ENCODE measurements at places on chromosomes 16 and 17.

- no peak for DNase-seq
These were observed 101.6 kb downstream of the METRNL start for GRCh38 chr17:83180996-83181481.

- DNase-seq = no peak
These were observed 42.0 kb downstream of the PSMD12 start for GRCh38 chr17:67324330-67324729.

DNA sequence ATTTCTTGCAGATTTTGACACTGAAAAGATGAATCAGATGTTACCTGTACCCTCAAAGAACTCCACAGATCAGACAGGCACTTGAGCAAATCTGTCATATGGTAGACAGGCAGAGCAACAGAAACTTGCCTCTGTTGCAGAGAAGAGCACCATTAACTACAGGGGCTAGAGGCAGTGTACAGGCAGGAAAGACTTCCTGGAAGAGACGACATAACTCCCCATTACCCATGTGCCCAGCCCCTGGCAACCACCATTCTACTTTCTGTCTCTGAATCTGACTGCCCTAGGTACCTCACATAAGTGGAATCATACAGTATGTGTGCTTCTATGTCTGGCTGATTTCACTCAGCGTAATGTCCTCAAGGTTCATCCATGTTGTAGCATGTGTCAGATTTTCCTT, 15.5 kb downstream of the GFOD2 start:
- no peak for DNase-seq

DNA sequence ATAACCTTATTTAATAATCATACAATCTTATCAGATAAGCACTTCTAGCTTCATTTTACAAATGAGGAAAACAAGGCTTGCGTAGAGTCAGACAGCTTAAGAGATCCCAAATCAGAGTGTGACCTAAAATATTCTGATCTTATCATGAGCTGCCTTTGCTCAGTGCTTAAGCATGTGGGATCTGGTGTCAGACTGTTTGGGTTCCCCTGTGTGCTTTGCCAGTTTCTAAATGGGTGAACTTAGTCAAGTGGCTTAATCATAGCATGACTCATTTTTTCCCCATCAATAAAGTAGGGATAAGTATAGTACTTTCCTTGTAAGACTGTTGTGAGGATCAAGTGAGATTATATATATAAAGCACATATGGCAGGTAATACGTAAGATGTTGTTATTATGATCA, 612.6 kb upstream of the C16orf82 start:
- DNase-seq = no peak

DNA sequence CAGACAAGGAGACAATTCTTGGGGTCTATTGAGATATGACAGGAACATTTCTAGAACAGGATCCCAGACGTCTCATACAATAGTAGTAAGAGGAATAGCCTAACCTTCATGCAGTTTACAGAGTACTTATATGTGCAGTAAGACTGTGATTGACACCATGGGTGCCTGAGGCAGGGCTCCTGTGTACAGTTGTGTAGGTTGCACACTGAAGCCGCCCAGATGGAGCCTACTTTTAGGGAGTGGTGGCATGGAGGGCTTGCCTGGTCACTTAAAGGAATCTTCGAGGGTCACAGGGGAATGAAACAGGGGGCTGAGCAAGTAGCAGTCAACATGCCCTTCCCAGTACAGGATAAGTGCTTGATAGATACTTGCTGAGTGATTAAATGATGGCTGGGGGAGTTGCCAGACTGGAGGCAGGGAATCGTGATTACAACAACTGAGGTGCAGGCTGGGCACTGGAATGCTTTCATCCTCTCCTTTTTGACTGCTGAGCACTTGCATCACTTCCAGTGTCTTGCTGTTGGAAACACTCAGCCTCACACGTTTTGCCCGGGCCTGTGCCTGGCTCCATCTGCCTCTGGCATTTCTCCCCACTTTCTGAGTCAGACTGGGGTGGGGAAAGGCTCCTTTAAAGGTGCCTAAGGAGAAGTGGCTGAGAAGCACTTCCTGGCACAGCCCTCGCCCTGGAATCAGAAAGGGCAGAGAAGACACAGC, 71.0 kb downstream of the COPRS start:
- no peak for DNase-seq

DNA sequence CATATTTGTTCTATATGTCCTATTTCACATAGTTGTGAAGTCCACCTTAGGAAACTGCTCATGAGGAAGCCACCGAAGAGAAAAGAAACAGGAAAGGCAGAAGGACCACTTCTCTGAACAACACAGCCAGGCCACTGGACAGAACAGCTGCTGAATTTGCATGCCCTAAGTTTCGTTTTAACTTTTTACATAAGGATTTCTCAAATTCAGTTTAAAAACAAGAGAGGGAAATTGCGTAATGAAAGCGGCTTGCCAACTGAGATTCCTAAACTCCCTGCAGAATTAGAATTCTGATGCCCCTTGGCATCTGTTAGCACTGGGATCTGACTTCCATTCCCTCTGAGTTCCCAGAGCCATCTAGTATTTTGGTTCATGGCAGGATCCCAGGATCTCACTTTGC, 5.0 kb upstream of the CCL8 start:
- no peak for DNase-seq

GRCh38 chr17:48322060-48322459, 108.0 kb downstream of the SKAP1 start:
- DNase-seq = no peak

DNA sequence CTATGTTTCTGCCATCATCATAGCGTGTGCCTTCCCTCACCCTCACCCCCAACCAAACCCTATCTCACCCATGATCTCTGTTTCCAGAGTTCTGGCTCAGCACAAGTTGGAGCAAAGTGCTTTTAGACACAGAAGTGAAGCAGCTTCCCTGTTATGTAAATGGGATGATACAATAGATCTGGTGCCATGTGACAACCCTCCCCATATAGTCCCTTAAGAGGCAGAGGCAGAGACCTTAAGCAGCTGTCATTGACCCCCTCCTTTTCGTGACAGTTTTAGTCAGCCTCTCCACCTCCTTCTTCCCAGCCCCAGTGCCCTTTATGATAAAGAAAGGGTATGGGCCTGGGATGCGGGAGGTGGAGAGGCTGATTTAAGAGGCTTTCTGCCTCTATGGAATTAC, 40.3 kb upstream of the MED13 start:
- DNase-seq = no peak

GRCh38 chr16:84603140-84603816, 14.6 kb downstream of the COTL1 start:
- DNase-seq = no peak

DNA sequence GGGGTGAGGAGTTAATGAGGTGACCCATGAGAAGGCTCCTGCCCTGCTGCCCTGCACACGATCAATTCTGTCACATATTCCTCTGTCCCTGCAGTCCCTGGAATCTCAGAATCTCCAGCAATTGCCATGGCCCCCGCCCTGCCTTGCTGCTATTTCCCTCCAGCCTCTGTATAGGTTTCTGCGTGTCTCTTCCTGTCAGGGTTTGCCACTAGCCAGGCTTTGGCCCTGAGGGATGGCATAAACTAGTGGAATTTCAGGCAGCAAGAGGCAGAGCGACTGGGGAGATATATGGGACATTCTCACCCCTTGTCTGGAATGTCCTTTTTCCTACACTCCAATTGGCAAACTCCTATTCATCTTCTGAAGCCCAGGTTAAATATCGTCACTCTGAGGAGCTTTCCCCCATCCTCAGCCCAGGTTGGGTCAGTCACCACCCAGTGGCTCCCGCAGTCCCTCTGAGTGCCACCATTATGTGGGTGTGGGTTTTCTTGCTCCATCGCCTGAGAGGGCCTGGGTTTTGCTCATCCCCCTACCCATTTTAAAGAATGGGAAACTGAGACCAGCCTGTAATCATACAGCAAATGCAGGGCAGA, 15.5 kb upstream of the NATD1 start:
- no peak for DNase-seq

- DNase-seq = no peak
These were observed 296.2 kb upstream of the IRX3 start for GRCh38 chr16:54582631-54583250.

DNA sequence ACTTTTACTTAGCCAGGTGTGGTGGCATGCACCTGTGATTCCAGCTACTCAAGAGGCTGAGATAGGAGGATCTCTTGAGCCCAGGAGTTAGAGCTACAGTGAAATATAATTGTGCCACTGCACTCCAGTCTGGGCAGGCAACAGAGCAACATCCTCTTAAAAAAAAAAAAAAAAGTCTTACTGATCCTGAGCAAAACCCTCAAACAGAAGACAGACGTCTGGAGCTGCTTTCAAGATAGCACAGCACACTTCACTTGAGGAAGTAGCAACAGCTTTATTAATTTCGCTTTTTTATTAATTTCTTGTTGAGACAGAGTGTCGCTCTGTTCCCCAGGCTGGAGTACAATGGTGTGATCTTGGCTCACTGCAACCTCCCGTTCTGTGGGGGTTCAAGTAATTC, 10.2 kb upstream of the GGA2 start:
- DNase-seq = no peak

- no peak for DNase-seq
These were observed 23.9 kb downstream of the ZNF213 start for GRCh38 chr16:3158510-3159314.

DNA sequence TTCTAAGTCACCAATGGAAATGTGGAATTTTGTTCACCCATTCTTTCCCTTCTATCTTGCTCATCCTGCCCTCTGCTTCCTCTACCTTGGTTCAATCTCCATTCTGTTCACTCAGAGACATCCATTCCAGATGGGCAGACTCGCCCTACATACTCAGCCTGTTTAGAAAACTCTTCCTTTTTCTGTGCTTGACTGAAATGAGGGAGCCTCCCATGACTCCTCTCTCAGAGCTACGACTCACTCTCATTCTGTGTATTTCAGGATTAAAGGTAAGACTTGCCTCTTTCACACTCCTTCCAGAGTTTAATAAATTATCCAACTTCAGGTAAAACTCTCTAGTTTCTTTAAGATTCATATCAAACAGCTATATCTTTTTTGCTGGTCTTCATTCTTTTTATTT, 182.8 kb downstream of the HS3ST3A1 start:
- DNase-seq = no peak

- DNase-seq = no peak
These were observed 14.7 kb upstream of the ZNF469 start for GRCh38 chr16:88368036-88368435.

DNA sequence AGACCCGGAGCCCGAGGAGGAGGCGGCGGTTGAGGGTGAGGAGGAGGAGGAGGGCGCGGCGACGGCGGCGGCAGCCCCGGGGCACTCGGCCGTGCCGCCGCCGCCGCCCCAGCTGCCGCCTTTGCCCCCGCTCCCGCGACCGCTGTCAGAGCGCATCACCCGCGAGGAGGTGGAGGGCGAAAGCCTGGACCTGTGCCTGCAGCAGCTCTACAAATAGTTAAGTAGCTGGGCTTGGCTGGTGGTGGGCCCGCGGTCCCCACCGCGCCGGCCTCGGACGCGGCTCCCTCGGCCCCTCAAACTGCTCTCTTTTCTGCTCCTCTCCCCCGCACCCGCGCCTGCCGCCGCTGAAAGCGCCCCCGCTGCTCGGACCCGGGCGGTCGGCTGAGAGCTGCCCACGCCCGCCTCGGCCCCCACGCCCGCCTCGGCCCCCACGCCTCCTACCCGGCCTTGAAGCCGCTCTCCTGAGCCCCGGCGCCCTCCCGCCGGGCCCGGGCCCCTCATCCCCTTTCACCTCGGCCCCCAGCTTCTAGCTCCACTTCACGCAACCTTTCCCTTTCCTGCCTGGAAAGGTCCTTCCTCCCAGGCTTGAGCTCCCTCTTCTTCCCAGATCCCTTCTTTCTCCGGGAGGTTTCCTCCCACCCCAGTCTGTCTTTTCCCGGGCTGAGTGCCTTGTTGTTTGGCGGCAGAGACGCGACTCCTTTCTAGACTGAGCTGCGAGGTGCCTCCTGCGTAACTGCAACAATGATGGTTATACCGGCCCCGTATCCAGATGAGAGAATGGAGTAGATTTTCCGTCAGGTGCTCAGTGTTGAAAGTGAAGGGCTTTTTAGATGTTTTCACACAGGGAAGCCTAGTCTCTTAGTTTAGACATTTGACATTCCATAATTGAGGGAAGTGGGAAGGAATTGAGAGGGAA, 850 bp downstream of the PPM1E start:
- no peak for DNase-seq

- no peak for DNase-seq
These were observed 250.3 kb downstream of the ZFHX3 start for GRCh38 chr16:72797621-72798020.

DNA sequence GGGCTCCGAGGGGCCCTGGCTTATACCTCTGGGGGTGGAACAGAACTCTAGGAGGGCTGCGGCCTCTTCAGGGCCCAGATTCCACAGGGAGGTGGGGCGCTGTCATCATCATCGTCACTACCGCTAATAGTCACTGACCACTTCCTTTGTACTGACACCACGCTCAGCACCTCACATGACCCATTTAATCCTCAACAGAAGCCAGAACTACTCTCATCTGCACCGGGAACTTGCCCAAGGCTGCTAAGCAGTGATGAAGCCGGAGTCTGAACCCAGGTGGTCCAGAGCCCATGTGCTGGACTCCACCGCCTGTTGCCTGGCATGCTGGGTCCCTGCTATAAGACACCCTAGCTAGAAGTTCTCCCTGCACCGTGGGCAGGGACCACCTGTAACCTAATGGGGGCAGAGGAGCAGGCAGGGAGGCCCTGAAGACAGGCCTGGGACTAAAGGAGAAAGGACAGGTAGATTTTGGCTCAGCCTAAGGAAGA, 12.0 kb downstream of the UNC13D start:
- no peak for DNase-seq

GRCh38 chr16:51761001-51761400, 609.9 kb upstream of the SALL1 start:
- no peak for DNase-seq

GRCh38 chr17:60888812-60889709, 211.4 kb downstream of the BCAS3 start:
- DNase-seq = no peak

- DNase-seq = no peak
These were observed 34.6 kb upstream of the AKTIP start for GRCh38 chr16:53537626-53538025.

DNA sequence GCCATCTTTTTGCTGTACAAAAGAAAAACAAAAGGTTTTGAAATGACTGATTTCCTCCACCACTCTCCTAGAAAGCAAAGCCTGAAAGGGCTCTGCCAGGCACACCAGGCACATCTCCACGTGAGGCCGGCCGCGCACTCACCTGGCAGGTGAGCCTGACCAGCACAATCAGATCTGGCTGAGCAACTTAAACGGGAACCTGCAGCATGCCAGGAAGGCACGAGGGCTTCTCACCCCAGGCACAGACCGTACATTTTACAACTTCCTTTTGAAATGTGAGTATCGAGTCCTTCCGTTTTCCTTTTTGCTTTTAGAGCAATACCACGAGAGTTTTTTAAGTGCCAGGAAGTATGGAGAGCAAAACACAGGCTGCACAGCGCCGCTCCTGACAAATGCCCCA, 22.5 kb downstream of the SLC38A10 start:
- no peak for DNase-seq

DNA sequence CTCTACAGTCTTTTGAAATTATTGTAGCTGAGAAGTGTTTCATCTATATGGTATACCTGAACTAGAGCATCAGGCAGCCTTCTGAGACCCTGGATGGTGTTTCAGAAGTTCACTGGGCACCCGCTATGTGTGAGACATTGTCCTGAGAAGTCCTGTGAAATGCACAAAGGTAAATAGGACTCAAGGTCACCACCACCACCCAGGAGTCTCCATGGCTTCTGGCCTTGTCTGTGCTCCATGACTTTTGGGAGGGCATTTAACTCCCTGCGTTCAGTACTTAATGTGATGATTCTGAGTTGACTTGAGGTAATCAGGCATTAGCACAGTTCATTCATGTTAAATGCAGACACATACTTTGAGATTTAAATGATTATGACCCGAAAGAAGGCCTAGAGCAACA, 1.1 kb downstream of the MLYCD start:
- no peak for DNase-seq

GRCh38 chr16:70160821-70161220, 12.8 kb upstream of the CLEC18C start:
- DNase-seq = no peak

All from NCI-H1417 treated with DMSO at 0.1 percent for 48 hours (cell line).